ENCODE measurements at places on chromosomes 1 and 21.

DNA sequence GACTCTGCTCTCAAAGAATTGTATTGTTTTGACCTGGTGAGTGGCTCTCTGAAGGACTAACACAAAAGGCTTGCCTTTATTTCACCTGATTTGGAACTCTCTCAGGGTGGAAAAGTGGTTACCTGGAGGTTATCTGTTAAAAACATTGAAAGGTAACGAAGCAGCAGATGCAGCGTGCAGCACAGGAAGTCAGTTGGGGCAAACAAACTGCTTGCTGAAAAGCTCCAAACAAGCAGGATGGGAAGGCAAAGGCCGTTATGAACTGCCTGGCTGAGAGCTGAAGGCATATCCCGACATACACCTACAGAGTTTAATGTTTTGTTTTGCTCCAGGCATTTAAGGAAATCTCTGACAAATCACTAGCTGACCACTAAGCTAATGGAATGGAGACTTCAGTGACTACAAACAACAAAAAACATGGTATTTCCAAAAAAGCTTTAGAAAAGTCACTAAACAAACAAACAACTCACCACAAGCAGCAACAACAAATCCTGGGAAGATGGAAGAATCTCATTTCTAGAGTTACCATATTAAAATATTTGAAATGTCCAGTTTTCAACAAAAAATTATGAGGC, 44.3 kb upstream of the BATF3 start:
- DNase-seq = no peak

- no peak for DNase-seq
Measured at GRCh38 chr21:46246345-46246744, 17.8 kb upstream of the LSS start.

- DNase-seq = no peak
Measured at GRCh38 chr1:196180847-196181593, 427.2 kb downstream of the KCNT2 start.

DNA sequence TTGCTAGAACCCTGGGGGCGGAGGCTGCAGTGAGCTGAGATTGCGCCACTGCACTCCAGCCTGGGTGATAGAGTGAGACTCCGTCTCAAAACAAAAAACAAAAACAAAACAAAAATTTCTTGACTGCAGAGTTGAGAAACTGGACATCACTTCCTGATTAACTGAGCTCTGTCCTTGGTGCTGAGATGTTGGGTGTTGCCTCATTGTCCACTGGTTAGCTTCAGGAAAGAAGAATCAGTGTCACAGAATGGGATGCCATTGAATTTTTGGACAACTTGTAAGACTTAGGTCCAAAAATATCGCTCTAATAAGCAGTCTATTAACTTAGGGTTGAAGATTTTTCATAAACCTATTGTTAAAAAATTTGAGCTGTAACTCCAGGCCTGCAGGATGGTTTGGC, 23.8 kb upstream of the KCNA10 start:
- no peak for DNase-seq

DNA sequence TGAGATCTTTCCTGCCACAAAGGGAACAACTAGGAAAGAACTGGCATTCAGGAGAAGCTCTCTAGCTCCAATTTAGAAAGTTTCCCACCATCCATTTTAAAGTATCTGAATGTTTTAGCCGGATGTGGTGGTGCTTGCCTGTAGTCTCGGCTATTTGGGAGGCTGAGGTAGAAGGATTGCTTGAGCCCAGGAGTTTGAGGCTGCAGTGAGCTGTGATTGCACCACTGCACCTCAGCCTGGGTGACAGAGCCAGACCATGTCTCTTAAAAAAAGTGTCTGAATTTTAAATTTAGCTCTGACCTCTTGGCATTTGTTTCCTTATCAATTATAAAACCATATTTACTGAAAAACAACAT, 67.2 kb downstream of the RPAP2 start:
- no peak for DNase-seq

GRCh38 chr1:151193304-151193703, 3.3 kb upstream of the VPS72 start:
- no peak for DNase-seq

DNA sequence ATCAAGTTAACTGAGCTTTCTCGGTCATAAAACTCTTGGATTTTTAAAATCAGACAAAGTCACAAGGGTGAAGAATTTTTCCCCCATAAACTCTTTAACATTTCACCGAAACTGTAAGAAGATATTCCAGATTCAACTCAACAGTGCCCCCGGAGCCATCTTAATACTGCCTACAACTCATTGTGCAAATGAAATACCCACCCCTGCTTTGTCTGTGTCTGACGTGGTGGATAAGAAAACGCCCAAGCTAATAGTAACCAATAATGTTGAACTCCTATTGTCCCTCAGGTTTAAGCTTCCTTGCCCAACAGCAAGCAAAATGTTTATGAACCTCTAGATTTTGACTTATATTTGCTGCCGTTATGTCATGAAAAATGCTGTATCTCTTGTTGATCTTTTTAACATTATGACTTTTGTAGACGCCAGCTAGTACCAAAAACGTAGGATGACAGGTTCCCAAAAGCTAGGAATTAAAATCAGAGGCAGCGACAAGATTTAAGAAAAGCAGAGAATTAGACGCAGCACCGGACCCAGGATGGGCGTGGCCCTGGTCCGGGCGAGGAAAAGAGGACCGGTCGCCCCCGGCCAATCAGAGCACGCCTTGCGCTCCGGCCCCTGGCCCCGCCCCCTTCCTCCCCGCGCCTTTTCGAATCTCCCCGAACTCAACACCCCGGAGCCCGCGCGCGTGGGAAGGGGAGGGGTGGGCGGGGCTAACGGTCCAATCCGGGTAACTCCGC, 1.1 kb downstream of the STMN1 start:
- DNase-seq = peak; percentile 79
